T1000 (cell line): ENCODE measurements at places on chromosomes 13 and 19.

DNA sequence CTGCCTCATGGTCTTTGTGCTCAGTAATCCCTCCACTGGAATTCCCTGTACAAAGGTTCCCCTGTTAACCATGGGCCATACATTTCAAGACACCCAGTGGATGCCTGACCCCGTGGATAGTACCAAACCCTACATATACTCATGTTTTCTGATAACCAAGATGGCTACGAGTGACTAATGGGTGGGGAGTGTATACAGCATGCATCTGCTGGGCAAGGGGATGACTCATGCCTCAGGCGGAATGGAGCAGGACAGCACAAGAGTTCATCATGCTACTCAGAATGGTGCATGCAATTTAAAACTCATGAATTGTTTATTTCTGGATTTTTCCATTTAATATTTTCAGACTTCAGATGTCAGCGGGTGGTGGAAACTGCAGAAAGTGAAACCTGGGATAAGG lies 13.3 kb upstream of the FGF9 start:
- no peak for DNase-seq

GRCh38 chr13:70747262-70747661 lies 639.0 kb upstream of the KLHL1 start:
- no peak for DNase-seq

- DNase-seq = peak; percentile 87
These were observed 474 bp upstream of the IFT88 start for GRCh38 chr13:20566468-20566897.

GRCh38 chr13:43573361-43573740 lies 213.4 kb downstream of the ENOX1 start:
- DNase-seq = no peak

GRCh38 chr13:47299304-47299703 lies 402.5 kb upstream of the HTR2A start:
- DNase-seq = no peak

DNA sequence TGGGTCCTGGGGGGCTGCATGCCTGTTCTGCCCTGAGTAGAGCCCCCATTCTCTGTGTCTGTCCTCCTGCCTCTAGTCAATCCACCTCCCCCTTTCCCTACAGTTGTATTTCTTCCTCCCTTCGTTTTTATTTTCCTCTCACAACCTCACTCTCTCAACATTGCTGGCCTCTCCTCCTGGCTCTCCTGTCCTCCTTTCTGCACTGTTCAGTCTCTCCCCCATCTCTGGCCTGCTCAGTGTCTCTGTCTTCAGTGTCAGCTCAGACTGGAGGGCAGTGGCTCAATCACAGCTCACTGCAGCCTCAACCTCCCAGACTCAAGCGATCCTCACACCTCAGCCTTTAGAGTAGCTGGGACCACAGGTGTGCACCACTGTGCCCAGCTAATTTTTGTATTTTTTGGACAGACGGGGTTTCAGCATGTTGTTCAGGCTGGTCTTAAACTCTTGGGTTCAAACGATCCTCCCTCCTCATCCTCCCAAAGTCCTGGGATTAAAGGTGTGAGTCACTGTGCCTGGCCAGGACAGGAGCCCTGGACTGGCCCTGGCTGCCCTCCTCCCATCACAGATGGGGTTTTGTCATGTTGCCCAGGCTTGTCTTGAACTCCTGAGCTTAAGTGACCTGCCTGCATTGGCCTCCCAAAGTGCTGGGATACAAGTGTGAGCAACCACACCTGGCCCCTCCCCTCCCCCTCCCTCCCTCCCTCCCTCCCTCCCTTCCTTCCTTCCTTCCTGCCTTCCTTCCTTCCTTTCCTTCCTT lies 32.0 kb upstream of the IGFL1 start:
- no peak for DNase-seq

- no peak for DNase-seq
These were observed 2.7 kb downstream of the TBC1D4 start for GRCh38 chr13:75479102-75479740.

DNA sequence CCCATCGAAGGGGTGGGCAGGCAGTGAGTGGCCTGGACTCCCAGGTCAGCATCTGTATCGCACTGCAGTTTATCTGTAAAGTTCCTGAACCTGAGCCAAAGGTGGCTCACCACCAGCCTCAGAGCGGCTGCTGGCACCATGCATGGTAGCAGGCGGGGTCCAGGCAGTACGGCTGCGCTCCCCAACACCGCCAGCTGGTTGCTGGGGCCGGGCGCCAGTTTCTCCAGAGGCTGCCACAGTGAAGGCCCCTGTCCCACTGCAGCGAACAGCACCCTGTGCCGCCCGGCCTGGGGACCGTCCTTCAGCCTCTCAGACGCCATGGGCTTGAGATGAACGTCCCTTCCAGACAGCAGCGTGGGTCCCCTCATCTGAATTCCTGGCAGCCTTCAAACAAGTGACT lies 109.8 kb downstream of the KDM4B start:
- DNase-seq = no peak

DNA sequence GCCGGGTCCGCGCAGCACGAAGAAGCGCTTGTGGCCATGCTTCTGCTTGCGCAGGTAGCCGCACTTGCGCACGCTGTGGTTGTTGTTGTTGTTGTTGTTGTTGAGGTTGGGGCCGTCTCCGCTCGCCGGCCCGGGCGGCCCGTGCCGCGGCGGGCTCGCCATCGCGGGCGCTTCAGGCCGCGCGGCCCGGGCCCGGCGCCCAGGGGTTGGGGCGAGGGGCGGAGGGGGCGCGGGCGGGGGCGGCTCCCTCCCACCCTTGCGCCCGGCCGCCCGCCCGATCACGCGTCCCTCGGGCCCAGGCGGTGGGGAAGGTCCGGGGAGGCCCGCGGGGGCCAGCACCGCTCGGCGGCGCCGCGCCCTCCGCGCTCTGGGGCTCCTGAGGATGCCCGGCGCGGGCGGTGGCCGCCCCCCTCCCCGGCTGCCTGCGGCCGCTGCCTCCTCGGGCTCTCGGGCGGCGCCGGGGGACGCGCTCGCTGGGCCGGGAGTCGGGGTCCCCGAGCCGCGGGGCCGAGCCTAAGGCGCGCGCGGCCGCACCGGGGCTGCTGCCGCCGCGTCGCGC lies 412 bp downstream of the IRS2 start:
- DNase-seq = no peak

- DNase-seq = no peak
These were observed 718.0 kb downstream of the DACH1 start for GRCh38 chr13:71149046-71149445.

DNA sequence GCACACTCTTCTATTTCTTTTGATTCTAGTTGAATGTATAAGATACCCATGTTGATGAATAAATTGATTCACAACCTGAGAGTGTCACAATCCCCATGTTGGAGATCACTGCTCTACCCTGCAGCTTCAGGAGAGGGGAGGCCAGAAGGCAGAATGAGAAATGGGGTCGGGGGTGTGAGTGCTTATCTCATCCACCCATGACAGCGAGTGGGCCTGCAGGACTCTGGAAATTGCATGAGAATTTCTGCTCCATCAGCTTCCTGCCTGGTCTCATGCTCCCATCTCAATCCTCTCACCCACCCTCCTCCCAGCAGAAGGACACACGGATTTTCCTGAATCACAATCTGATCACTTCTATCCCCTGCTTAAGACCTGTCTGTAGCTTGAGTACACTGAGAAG lies 22.9 kb upstream of the IGFL1 start:
- no peak for DNase-seq

DNA sequence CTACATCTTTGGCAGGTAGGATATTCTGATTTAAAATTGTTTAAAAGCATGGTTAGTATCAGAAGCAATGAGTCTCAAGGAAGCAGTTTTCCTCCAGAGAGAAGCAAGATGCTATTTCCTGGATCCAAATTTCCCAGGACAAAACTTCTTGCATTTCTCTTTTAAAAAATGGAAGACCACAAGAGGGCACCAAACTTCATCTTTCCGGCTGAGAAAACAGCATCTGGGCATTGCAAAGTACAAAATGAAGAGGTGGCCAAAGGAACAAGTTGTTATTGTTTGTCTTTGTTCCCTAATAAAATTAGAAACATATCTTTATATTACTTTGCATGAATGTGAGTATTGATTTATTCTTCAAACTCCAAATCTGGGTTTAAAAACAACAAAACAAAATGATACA lies 60.0 kb upstream of the LRCH1 start:
- no peak for DNase-seq

DNA sequence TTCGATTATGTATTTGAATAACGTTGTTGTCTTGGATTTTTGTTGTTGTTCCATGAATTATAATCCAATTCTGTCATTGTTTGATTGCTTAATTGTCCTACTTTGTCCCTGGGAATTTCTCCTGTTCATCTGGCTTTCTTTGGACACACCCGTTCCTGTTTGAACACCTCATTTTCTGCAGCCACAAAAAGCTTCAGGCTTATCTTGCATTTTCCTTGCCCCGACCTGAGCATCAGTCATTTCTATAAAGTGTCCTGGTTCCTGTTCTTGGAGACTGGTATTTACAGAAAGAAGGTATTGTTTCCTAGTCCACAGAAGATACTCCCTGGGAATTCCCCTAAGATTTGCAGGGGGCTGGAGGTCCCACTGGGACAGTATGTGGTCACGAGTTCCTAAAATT lies 731.8 kb upstream of the ARGLU1 start:
- DNase-seq = no peak

GRCh38 chr19:50480281-50481111 lies 3.8 kb upstream of the GARIN5A start:
- no peak for DNase-seq

GRCh38 chr13:27667946-27668345 lies 46.3 kb downstream of the POLR1D start:
- no peak for DNase-seq

DNA sequence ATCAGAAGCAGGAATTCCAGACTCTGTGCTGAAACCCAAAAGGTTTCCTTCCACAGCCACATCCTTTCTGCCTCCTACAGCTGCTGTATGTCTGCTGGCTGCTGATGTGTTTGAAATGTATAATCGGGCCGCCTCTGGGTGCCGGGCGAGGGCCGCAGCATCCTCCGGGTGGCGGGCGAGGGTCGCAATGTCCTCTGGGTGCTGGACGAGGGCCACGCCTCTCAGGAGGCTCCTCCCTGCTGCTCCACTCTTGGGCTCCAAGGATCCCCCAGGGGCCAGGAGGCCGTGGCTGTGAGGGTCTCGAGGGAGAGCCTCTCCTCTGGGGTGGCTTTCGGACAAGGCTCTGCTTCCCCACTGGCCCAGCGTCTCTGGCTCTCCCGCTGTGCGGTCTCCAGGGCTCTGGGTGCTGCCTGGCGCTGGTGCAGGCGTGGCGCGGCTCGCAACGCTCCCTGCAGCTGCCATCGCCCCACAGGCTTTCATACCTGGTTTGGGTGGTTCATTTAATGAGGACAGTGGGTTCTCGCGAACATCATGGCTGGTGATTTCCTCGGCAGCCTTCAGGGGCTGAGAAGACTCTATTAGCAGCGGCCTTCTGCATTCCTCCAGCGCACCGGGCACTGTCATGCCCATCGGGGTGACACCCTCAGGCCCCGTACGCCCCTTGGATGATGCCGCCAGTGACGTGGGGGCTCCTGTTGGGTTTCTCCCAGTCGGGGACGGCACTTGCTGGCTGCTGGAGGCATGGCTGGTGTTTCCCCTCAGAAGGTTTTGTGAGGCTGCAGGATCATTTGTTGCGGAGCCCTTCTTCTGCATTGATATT lies 41.8 kb upstream of the GRTP1 start:
- no peak for DNase-seq

GRCh38 chr19:42421101-42421500 lies 6.1 kb downstream of the LIPE start:
- no peak for DNase-seq

DNA sequence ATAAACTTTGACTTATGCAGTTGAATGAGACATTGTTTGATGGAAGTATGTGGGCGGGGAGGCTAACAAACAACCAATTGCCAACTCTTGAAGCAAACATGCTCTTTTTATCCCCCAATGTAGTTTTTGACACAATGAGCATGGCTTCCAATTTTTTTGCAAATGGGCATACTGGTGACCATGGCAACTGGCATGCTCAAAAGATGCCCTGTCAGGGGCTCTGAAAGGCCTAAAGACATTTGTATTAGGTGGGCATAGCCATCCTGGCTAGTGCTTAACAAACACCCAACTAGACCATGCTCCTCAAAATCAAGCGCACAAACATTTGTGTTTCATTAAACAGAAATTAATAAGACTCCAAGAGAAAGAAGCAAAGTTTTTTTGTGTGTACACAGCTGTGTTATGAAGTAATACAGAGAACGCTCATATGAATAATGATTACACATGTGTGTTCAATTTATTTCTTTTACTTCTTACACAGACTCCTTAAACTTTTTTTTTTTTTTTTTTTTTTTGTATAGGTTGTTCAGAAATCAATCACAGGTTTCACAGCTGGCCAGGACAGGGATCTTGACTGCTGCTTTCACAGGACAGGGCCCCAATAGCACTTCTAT lies 95.6 kb downstream of the DLEU7 start:
- no peak for DNase-seq

GRCh38 chr19:3324405-3324856 lies 42.0 kb upstream of the NFIC start:
- DNase-seq = peak; percentile 23

GRCh38 chr13:41361491-41361890 lies 50.4 kb downstream of the NAA16 start:
- DNase-seq = no peak

GRCh38 chr13:47251771-47252170 lies 354.9 kb upstream of the HTR2A start:
- DNase-seq = no peak

DNA sequence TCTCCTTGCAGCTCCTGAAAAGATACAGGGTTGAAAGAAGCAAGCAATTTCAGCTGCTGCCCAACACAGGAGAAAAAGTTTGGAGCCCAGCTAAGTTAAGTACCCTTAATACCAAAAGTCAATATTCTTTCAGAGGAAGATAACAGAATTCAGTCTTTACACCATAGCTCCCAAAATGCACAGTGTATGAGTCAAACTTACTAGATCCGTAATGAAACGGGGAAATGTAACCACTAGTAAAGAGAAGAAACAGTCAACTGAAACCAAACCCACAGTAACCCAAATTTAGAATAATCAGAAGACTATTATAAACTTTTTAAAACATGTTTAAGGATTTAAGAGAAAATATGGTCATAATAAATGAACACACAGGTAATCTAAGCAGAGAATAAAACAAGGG lies 45.2 kb downstream of the SUCLA2 start:
- no peak for DNase-seq

GRCh38 chr13:91166714-91167511 lies 180.6 kb upstream of the MIR17HG start:
- no peak for DNase-seq

DNA sequence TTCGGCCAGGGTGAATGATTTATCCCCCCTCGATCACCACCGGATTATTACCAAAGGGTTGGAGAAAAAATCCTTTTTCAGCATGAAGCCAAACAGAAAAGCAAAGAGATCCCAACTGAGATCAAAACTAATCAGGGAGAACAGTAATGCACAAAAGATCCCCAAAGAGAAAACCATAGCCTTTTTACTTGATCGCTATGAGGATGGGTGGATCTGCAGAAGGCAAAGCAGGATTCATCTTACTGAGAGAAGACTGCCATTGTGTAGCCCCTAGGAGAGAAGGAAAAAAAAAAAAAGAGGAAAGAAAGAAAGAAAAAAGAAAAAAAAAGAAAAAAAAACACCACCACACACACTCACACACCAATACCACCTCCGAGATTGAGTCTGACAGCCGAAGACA lies at the start of gene FGF14:
Gene FGF14 (minus strand): TSS at position 283 of the 400 bp plus-strand sequence.
- DNase-seq = no peak
